HCT116 (cell line): ENCODE measurements at places on chromosomes 7 and 10.

DNA sequence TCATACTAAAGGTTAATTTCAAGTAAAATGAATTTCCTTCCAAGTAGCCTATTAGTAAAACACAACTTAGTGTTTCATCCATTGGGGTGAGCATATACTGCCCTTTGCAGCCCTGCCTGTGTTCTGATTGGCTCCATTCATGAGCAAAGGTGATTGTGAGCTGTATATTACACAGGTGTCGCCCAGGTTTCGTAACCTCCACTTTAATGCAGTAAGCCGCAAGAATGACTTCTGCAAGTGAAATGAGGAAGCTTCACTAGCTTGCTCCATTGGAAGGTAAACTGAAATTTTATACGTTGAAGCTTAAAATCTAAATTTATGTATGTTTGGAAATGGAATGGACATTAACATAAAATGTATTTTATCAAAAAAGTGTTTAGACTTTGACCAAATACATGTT is 24.4 kb downstream of the MTURN start:
- no peak for DNase-seq

DNA sequence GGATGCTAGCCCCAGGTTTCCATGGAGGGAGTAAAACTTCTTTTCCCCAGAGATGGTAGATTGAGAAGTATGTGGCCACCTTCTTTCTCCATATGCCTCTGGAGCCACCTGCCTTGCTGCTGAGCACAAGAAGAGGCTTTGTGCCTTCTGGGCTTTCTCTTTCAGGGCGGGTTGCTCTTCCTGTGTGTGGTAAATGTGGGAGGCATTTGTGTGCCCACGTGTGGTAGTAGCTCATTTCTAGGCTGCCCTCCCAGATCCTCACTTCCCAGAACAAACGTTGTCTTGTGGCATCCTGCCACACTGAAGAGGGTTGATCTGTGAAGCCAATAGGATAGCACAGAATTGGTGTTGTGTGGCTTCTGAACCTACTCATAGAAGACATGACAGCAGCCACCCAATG is 342.0 kb upstream of the PODXL start:
- DNase-seq = no peak

DNA sequence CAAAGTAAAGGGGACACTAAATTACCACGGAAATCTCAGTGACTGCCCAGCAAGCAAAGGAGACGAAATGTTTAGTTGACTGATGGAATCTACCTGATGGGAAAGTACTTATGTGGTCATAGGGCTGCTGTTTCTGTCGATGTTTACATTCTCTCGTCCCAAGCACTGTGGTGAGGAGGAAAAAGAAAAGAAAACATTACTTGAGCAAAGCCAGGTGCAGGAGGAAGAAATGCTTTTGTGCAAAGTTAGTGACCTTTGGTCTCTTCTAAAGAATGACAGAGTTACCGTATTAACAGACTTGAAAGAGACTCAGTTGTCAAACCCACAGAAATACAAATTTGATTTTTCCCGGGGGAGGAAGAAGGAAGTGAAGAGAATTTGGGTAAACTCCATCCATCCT is 43.3 kb upstream of the FMC1 start:
- no peak for DNase-seq

GRCh38 chr7:4265066-4265465 is 417.0 kb upstream of the FOXK1 start:
- DNase-seq = no peak

DNA sequence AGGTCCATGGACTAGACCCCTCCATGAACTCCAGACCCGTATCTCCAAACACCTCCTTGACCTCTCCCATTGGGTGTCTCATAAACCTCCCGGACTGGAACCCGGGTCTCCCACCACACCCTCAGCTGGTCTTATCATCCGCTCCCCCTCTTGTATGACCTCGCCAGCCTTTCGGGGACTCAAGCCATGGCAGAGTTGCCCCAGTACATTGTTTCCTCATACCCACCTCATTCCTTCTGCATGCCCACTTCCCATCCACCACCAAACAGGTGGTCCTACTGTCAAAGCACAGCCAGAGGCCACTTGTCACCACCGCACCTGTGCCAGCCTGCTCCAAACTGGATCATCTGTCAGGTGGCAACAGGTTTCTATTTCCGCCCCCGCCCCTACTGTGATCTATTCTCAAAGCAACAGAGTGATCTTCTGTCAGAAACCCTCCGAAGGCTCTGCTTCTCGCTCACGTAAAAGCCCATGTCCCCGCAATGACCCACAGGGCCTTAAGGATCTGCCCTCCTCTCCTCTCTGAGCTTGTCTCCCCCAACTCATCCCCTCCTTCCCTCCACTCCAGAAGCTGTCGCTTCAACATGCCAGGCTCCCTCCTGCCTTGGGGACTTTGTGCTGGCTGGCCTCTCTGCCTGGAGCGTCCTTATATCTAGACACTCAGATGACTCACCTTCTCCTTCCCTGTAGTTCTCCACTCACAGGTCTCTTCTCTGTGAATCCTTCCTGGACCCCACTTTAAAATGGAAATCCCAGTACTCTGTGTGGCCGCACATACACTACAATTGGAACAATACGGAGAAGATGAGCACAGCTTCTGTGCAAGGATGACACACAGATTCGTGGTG is 22.8 kb upstream of the PRKAG2 start:
- no peak for DNase-seq

GRCh38 chr7:116527521-116527920 is 2.7 kb downstream of the CAV1 start:
- DNase-seq = no peak

DNA sequence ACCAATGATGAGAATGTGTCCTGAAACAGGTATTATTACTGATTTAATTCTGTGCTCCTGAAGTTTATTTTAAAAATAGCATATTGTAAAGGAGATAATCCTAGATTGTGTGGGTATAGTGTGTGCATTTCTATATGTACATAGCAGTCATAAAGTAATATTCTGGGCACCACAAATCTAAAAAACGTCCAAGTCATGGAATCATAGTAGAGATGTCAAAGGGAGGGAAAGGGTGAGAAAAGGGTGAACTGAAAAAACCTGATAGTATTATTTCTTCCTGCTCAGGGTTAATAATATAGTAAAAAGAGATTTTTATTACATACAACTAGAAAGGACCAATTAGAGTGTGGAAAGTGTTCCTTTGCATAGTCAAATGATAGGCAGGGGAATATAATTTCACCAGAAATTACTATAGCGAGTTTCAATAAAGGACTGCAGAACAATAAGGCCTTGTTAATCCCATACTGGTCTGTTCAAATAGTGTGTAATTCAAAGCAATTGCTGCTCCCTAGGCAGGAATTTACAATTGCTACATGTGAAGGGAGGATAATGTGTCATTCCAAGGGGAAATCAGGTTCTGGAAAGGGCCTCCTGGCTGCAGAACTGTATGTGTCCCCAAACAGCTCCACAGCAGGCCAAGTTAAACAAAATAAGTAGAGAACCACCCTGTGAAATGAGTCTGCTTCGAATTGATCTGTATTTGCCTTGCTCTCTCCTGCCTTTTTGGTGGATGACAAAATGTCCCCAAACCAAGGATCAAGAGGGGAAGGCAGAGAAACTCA is 42.5 kb upstream of the KMT2E start:
- DNase-seq = no peak

DNA sequence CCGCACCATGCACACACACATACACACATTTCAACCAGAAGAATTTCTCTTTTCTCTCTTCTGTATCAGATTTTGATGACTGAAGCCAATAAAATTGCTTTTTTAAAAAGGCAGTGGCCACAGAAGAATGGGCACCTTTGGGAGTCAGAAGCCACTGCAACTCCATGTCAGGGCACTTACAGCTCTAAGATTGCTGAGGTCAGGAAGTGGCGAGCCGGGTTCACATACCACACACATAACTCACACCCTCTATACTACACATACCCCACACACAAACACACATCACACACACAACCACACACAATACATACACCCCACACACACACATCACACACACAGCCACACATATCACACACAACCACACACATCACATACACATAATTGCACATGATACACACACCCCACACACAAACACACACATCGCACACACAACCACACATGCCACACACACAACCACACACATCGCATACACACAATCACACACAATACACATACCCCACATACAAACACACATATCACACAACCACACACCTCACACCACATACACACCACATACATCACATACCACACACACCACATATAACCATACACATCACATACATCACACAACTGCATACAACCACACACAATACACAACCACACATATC is 31.2 kb downstream of the GPRIN2 start:
- DNase-seq = peak; percentile 56

- peak; percentile 53 for DNase-seq
These were observed 3.2 kb downstream of the DNAJB6 start for GRCh38 chr7:157339777-157340677.

DNA sequence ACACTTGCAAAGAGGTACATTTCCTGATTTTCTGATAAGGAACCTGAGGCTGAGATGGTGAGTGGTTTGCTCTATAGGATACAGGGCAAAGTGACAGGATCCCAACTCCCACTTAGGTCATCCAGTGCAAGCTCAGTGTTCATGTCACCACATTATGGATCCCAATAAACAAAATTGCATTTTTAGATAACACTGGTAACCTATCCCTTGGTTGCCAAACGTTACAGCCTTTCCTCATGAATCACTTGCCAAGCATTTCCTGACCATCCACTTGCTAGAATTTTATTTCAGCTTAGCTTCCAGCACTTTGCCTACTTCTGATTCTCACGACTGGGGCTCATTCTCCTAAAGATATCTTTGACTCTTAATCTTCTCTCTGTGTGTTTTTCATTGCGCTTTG is 131.4 kb upstream of the ODAD2 start:
- DNase-seq = no peak

DNA sequence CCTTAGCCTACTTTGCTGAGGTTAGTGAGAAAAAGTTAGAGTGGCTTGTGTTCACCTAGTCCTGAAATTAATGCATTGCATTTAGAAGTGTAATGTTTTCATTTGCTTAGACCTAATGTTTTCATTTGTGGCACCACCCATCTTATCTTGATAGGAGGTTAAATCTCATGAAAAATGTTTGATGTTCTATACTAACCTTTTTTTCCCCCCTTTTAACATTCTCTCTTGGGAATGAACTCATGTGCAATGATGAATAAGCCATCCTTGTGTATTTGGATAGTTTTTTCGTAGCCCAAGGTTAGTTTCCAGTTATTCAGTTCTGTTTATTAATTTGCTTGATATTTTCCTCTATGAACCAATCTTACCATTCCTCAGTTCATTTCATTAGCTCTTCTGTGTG is 2.8 kb downstream of the FHIP2A start:
- no peak for DNase-seq

- no peak for DNase-seq
These were observed 171.0 kb downstream of the PPP1R17 start for GRCh38 chr7:31858055-31858454.

DNA sequence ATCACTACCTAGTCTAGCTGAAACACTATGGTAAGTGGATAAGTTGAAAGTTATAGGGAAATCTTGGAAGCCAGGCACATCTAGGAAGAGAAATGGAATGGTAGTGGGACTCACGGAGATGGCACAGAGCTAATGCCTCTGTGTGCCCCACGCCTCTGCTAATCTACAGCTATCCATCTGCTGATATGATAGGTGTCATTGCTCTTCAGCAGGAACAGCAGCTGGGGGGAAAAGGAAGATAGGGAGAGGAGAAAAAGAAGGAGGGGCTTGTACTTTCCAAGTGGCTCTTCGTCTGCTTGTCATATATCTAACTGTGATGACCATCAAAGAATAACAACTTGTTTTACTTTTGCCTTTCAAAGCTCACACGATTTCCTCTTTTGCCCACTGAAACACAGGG is 1199.1 kb upstream of the SORCS1 start:
- no peak for DNase-seq

DNA sequence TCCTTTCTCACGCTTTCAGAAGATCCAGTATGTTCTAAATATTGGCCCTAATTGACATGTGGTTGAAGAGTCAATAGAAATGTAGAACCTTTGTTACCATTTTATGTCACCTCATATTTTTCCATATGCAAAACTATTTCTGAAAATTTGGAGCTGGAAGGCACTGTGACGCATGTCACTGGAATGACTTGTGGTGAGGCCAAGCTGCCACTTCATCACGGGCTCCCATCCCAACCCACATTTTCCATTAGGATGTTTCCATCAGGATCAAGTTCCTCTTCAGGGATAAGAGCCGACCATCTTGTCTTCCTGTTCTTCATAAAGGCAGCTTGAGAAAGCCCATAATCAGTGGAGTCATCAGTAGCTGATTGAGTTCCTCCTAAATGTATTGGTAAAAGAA is 1241.7 kb downstream of the GATA3 start:
- DNase-seq = no peak

DNA sequence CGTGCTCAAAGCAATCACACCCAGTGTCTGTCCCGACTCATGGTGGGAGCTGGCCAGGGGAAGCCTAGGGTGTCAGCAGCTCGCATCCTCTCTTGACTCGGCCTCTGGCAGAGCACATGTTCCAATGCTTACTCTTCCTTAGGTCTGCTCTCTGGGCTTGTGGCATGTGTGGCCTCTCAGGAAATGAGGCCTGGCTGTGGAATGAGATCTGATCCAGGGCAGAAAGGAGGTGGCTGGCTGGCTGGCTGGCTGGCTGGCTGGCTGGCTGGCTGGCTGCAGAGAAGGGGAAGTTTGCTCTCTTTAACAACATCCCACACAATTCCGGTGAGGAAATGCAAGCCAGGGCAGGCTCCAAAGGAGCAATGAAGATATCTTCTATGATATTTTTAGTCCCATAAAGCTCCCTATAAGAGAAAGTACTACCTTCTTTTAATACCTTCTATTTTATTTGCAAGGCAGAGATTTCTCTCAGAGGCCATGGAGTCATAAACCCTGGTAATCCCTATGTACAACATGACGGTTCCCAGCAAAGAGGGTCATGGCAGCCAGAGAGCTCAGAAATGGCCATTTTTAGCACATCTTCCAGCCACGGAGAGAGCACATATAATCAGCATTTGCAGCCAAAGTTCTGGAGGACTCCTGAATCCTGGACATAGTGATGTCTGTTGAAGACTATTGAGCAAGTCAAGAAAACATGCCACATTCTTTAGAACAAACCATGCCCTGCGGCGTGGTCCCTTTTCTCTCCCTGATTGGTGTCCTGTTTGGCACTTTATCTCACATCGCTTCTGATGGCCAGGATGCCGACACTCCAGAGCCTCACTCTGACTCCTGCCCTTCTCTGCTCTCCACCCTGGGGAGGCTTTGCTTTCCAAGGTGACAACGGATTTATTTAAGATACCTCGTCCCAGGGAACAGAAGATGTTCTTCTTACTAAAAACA is 153.7 kb downstream of the FANK1 start:
- DNase-seq = no peak

DNA sequence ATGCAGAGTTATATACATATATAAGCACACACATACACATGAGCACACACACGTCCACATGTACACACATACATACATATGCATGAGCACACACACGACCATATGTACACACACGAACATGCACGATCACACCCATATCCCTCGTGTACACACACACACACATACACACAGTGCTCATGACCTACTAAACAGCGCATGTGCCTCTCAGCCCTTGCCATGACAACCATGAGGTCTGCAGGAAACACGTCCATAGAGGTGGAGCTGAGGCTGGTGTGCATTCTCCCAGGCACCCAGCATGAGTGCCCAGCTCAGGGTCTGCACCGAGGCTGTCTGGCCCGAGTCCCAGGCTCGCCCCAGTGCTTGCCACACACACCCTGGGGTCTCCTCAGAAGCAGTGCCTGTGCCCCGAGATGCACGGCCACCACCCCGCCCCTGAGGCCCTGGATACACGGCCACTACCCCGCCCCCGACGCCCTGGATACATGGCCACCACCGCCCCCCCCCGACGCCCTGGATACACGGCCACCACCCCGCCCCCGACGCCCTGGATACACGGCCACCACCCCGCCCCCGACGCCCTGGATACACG is 529.6 kb downstream of the DNAJB6 start:
- DNase-seq = no peak
